ENCODE measurements at places on chromosomes 2 and 18. TPM values are rescaled to one million over a fixed set of nuclear protein-coding genes. Genes with fewer than 3 reads are reported as not detected.

ZNF516 gene
- total RNA-seq, result 15.0 TPM

DYNAP gene
- not detected for total RNA-seq

SCYGR4 gene
- not detected for total RNA-seq

RAX gene
- total RNA-seq, result not detected

RTKN gene
- total RNA-seq, result 16.0 TPM

PAX8 gene
- total RNA-seq, result 2.8 TPM

ZBTB7C gene
- 5.0 TPM for total RNA-seq

ADI1 gene
- 71.1 TPM for total RNA-seq

DES gene
- total RNA-seq, result 180 TPM

CHRNA1 gene
- not detected for total RNA-seq

SCYGR5 gene
- total RNA-seq, result not detected

FER1L5 gene
- not detected for total RNA-seq

DSC2 gene
- 12.2 TPM for total RNA-seq

RESP18 gene
- not detected for total RNA-seq

NIFK gene
- 55.4 TPM for total RNA-seq

All from omental fat pad (tissue), 4 donors.